Astrocyte (in vitro differentiated cells and primary cell): ENCODE measurements at places on chromosomes 1 and 21. TPM values are rescaled to one million over a fixed set of nuclear protein-coding genes. Genes with fewer than 3 reads are reported as not detected.

Gene A3GALT2
- not detected in 2 replicates for total RNA-seq

Gene PFDN2
- 103 and 111 TPM in 2 replicates for total RNA-seq

Gene NBPF11
- total RNA-seq = 8.3 and 8.7 TPM in 2 replicates

Gene OTUD3
- total RNA-seq = 8.7 and 10.6 TPM in 2 replicates

Gene NTMT2
- 0.43 TPM in 1 of 2 replicates, not detected in the other for total RNA-seq

Gene LCK
- 0.30 TPM in 1 of 2 replicates, not detected in the other for total RNA-seq

Gene CAMK2N1
- total RNA-seq = 17.5 and 18.9 TPM in 2 replicates

Gene OR2L13
- not detected in 2 replicates for total RNA-seq

Gene C1orf94
- total RNA-seq = 0.70 and 0.75 TPM in 2 replicates

Gene RSRP1
- total RNA-seq = 78.0 and 88.3 TPM in 2 replicates

Gene MUL1
- 30.1 and 32.5 TPM in 2 replicates for total RNA-seq

Gene NAV1
- total RNA-seq = 79.7 and 85.2 TPM in 2 replicates

Gene RGL1
- total RNA-seq = 9.6 and 10.1 TPM in 2 replicates
